Stimulated activated CD4-positive, alpha-beta T cell treated with anti-CD3 and anti-CD28 coated beads, Interleukin-1b, Interleukin-23, amount 100 ng/mL, for 1 hour (primary cell): ENCODE measurements at places on chromosomes 3 and 15.

DNA sequence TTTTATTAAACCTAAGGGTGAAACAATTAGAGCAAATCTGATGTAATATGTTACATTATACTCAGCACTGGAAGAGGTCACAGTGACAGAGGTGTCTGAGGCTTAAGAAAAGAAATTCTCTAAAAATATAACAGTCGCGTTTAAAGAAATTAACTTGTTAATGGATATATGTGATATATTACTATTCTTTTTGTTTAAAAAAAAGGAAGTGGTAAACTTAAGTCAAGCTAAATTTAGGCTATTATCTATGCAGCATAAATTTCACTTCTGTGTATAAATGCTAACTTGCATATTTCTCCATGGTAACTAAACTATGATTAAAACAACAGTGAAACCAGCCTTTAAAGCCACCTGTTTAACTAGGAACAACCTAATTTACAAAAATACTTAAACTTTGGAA is 191.3 kb downstream of the FOXP1 start:
- no peak for DNase-seq

DNA sequence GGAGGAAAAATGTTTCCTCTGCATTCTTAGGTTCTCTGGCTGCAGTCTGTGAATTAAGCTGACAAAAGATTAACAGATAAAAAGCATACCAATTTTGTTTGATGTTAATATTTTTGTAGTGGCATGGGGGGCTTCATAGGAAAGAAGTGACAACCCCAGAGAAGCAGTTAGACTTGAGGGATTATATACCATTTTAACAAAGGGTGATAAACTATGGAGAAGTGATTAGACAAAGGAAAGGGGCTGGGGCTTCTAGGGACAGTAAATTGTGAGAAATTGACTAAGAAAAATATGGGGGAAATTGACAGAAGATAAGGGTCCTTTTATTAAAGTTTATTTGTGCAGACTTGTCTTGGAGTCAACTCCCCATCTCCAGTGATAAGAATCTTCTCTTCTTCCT is 55.7 kb upstream of the NR2E3 start:
- DNase-seq: no peak

DNA sequence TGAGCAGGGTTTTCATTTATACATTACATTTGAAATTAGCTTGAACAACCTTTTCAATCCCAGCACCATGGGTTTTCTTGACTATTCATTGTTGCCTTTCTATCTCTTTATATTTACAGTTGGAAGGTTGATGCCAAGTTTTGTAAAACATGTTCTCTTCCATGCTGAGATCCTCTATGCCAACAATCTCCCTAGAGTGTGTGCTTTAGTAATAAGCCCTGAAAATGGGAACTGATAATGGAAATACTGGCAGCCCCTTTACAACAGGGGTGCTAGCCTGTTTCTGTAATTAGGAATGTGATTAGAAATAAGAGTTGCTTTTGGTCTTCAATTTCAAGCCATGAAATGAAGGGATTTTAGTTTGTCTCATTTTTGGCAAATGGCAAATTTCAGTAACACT is 239.9 kb upstream of the NAALADL2 start:
- DNase-seq: no peak

- DNase-seq: no peak
Measured at GRCh38 chr3:183449791-183450190, 21.4 kb upstream of the MCF2L2 start.

DNA sequence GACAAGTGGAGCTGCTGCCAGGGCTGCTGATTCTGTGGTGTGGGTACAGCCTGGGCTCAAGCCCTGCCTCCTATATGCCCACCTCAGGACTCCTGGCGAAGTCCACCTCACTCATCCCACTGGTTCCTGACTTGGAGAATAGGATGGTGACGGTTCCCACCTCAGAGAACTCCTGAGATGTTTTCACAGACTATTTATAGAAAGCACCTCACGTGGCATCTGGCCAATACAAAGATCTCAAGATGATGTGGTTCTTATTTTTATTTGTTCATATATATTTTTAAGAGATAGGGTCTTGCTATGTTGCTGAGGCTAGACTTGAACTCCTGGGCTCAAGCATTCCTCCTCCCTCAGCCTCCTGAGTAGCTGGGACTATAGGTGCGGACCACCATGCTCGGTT is 236.9 kb upstream of the BHLHE40 start:
- no peak for DNase-seq

GRCh38 chr3:63151897-63152296 is 126.2 kb upstream of the SYNPR start:
- DNase-seq: no peak

DNA sequence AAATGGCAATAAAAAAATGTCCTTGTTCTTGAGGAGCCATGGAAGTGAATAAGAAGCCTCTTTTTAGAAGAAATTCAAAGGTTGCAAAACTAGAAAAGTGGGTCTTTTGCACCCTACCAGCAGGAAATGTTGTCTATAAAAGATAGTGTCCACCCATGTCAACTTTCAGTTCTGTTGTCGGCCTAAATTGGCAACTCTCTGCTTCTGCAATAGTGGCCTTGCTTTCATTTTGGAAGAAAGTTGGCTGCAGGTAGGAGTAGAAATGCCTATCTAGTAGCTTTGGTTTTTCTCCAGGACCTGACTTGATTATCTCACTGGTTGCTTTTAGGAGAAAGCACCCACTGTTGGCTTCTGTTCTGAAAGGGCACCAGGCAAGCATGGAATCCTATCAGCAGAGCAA is 85.4 kb downstream of the TMEM108 start:
- DNase-seq: no peak

DNA sequence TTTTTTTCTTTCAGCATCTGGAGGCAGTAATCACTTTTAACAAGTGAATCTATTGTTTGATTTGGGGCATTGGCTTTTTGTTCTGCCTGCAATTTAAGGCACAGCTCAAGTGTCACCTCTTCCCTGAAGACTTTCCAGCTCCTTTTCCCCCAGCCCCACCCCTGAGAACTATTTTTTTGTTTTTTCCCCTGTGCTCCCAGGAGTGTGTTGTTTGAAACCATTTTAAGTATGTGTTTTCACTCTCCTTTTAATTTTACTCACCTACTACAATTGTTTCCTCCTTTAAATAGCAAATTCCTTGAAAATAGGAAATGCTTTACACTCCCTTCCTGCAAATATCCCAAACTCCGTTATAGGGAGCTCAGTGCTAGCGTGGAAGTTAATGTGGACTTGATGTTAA is 286.7 kb upstream of the PROK2 start:
- DNase-seq: no peak

GRCh38 chr3:40899286-40899712 is 300.0 kb upstream of the CTNNB1 start:
- DNase-seq: no peak

- DNase-seq: no peak
Measured at GRCh38 chr3:3783210-3783609, 16.0 kb upstream of the LRRN1 start.

DNA sequence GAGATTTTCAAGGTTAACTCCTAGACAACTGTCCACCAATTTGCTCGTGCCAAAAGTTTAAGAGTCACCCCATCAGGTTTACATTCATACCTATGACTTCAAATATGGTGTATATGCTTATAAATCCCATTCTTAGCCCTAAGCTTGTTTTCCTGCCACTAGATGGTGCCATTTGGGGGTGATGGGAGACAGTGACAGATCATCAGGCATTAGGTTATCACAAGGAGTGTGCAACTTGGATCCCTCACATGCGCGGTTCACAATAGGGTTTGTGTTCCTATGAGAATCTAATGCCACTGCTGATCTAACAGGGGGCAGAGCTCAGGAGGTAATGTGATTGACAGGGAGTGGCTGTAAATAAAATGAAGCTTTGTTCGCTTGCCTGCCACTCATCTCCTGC is 182.7 kb downstream of the CNTN6 start:
- DNase-seq: no peak

- DNase-seq: no peak
Measured at GRCh38 chr3:123640740-123641462, 56.0 kb upstream of the HACD2 start.
